ENCODE measurements at places on chromosomes 11 and 22.

- no peak for DNase-seq
These were observed 16.5 kb upstream of the PAX6 start for GRCh38 chr11:31827455-31828206.

GRCh38 chr22:48135592-48135991, 1373.1 kb downstream of the TBC1D22A start:
- no peak for DNase-seq

DNA sequence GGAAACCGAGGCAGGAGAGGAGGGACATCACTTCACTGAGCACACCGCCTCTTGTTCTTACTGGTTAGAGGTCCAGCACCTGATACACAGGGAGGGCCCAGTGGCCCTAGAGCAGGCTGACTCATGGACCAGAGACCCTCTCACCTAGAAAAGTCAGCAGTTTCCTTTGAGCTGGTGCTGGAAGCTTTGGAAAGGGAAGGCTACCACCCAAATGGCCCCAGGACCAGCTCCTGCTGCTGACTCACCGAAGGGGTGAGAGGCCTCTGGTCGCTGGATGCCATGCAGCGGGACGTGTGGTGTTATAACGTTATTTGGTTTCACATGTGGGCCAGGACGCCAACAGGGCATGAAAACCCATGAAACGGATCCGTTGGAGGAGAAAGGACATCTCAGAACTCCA, 3.8 kb downstream of the NADSYN1 start:
- no peak for DNase-seq

DNA sequence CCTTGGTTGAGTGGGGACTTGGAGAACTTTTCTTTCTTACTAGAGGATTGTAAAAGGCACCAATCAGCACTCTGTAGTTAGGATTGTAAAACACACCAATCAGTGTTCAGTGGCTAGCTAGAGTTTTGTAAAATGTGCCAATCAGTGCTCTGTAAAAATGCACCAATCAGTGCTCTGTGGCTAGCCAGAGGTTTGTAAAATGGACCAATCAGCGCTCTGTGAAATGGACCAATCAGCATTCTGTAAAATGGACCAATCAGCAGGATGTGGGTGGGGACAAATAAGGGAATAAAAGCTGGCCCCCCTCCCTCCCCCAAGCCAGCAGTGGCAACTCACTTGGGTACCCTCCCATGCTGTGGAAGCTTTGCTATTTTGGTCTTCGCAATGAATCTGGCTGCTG, 5.5 kb upstream of the DRG1 start:
- DNase-seq: peak; percentile 55

DNA sequence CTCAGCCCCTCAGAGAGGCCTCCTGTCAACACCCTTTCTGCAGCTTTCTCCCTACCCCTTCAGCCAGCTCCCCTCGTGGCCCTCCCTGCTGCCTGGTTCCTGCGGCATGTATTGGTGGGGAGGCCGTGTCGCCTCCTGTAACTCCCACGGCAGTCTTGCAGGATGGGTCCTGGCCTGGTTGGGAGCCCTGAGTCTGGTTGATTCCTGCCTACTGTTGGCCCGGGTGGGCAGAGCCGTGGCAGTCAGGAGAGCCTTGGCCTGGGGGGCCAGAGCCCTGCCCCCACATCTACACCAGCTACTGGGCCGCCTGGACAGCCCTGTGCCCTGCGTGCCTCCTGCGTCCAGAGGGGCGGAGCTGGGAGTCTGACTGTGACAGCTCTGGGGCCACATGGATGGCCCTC, 30.3 kb upstream of the GRAMD4 start:
- DNase-seq: no peak

DNA sequence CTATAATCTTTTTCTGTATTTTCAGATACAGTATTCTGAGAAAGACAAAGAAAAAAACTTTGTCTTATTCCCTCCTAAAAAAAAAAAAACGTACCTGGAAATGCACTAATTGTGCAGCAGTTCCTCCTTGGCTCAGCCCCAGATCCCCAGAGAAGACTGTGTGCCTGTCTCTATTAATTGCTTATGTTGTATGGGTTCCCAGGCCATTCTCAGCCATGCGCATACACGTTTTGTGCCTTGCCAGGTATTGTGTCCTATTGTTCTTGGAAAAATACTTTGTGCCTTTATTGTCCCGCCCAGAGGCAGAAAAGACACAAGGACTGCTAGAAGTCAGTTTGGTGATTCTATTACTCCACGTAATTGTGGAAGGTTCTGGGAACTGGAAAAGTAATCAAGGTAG, 91.2 kb downstream of the PIWIL4 start:
- no peak for DNase-seq
